ENCODE measurements at places on chromosomes 2 and 18. TPM values are rescaled to one million over a fixed set of nuclear protein-coding genes. Genes with fewer than 3 reads are reported as not detected.

DNA sequence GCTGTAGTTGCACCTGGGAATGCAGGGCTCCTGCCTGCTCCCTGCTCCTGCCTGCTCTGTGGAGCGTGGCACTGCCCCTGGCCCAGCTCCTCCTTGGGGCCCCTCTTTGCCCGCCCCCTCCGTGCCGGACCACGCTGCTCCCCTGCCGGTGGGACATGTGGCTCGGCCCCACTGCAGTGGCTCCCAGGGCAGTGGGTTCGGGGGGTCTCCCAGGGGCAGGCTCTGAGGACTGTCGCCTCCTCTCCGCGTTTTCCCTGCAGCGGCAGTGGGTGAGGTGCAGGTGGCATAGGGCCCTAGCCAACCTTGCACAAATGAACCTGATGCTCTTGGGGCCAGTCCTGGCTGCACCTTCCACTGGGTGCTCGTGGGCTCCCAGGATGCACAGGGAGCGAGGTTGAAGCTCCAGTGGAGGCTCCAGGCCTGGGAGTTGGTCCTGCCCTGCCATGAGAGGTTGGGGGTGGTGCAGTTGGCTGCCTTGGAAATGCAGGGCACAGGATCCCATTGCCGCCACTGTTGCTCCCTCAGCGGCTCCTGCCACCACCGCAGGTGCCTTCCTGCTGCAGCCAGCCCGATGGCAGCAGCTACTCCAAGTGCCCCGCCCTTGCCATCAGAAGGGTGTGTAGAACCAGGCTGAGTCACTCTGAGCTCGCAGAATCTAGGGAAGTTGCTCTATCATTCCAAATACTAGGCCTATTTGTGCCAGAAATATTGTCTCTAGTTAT, 313.1 kb upstream of the SYT4 start:
- DNase-seq = no peak

DNA sequence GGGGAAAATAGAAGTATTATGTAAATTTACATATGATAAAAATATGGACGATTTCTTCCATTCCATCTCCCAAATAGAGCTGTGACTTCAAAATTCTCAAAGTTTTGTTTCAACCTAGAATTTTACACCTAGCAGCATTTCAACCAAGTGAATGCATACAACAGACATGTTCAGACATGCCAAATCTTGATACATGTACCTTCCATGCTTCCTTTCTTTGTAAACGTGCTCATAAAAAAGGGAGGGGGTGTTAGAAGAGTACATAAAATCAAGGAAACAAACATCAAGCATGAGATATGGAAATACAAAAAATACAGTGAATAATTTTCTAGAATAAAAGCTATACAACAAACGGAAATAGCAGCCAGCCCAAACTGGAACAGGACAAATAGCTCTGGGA, 974.2 kb downstream of the ERBB4 start:
- no peak for DNase-seq

GRCh38 chr2:160290598-160290997, 90.5 kb upstream of the ITGB6 start:
- DNase-seq = no peak

GRCh38 chr2:127313406-127313805, 19.5 kb upstream of the ERCC3 start:
- DNase-seq = no peak

GRCh38 chr2:170680172-170680941, 34.8 kb upstream of the SP5 start:
- DNase-seq = no peak

DNA sequence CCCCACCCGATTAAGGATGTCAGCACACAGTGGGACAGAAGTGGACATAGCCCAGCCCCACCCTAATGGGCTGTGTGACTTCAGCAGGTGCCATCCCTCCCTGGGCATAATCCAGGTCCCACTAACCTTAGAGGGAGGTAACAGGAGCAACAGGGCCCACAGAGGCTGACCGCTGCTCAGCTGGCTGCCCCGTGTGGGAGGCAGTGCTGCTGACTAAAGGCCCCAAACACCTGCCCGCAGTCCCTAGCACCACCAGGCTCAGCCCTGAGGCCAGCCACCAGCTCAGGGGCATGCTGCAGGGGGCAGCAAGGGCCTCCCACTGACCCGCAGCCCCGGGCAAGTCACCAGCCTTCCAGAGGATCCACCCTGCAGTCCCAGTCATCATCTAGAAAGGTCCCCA, 14.6 kb downstream of the BIN1 start:
- no peak for DNase-seq

GRCh38 chr2:70806013-70806412, 14.4 kb downstream of the CLEC4F start:
- DNase-seq = no peak

DNA sequence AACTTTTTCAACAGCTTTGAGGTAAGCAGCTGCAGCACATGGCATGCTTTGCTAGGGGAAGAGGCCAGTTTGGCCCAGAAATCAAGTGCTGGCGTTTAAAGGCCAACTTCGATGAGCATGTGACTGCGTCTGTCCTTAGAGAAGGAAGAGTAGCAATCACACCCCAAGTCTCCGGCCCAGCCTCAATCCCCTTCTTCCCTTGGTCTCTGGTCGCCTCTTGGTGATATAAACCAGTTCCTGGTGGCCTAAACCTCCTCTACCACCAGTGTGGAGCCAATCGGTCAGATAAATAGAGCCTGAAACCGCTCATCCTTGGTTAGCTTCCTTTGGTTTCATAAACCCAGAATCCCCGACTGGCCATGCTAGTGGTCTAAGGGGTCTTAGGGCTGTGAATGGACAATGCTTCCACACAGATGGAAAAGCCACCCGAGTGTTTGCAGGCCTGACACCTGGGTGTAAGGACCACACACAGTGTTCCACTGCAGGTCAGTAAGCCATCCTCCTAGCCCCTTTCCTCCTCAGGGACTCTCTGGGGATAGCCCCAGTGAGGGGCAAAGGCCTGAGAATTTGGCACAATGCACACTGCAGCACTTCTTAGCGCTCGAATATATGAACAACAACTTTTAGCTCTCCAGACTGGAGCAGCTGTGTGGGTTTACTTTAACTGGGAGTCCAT, 23.0 kb upstream of the COX7A2L start:
- DNase-seq = no peak

DNA sequence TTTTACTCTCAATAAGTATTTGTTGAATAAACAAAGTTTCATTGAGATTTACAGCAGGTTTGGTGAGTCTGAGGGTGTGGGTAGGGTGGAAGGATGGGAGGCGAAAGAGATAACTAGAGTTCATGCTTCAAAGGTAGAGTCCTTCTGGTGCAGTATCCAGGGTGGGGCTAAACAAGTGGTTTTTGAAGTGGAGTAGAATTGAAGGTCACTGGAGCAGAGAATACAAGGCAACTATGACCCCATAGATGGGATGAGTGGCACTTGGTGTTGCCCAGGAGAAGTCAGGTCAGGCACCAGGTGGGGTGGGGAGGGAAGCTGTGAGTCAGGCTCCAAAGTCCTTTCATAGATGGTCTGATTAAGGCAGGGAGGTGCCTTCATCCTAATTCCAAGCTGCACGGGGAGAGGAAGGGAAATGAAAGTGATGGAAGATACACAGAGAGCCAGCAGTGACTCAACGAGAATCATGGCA, 6.6 kb upstream of the CAB39 start:
- no peak for DNase-seq

- peak; percentile 67 for DNase-seq
Observed at GRCh38 chr2:112869258-112869842, 32.8 kb upstream of the IL1B start.

- DNase-seq = no peak
Observed at GRCh38 chr2:195664528-195664927, 7.5 kb downstream of the SLC39A10 start.

DNA sequence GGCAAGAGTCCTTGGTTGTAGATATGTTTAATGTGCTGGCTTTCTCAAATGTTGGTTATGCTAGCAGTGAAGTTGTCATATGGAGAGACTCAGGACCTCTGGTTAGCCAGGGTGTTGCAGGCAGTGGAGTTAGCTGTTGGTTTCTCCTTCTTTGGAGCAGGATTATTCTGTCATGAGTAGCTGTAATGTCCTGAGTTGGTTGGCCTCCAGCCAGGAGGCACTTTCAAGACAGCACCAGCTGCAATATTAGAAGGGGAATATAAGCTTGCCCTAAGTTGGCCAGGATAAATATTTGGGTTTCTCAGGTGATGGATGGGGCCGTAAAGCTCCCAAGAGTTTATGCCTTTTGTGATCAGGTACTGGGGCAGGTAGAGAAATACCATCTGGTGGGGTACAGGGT, 65.5 kb downstream of the MSTN start:
- DNase-seq = no peak

- no peak for DNase-seq
Observed at GRCh38 chr2:219416938-219417337, 1.2 kb upstream of the DES start.

DNA sequence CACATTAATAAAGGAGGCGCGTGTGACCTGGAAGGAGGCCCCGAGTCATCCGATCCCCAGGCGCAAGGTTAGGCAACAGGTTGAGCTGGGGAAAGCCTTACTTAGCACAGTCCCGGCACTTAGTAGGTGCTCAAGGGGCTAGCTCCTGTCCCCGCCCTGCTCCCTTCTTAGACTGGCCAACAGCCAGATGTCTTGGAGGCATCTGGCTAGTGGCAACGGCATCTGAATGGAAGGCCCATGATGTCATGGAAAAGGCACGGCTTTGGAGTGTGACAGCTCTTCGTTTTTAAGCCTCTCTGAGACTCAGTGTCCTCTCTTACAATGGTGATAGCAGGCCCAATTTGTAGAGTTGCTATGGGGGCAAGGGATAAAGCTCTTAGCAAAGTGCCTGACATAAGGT, 258.3 kb downstream of the CYRIA start:
- no peak for DNase-seq

DNA sequence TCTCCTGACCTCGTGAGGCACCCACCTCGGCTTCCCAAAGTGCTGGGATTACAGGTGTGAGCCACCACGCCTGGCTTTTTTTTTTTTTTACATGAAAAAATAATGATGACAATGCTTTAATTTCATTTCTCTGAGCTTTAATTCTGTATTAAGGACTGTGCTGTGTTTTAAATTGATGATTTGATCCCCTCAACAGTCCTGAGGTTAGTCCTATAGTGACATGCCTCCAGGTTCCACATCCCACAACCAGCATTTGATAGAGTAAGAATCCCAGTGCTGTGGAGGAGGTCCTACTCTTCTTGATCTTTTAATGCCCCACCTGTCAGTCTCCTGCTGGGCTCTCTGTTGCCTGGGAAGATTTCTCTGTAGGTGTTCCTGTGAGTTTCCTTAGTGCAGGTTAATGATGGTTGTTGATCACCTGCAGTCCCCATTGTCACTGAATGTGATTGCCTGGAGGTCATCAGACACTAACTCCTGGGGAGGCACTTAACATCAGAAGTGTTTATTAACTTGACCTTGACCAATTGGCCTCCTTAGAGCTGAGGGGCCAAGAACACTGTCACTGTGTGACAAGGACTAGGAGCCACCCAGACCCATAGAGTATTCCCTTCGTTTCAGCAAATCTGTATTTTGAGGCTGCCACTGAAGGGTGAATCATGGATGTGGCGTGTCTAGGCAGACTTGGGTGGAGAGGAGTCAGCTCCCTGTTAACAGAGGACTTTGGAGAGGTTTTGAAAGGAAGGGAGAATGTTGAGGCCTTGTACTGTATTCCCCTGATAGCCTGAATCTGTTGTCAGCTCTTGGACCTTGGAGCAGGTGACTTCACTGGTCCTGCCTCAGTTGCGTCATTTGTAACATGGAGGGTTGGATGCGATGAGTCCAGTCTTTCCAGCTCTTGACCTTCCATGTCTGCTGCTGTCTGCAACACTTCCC, 11.5 kb downstream of the ASAP2 start:
- DNase-seq = no peak

GRCh38 chr2:8606226-8606625, 75.6 kb upstream of the ID2 start:
- DNase-seq = no peak

DNA sequence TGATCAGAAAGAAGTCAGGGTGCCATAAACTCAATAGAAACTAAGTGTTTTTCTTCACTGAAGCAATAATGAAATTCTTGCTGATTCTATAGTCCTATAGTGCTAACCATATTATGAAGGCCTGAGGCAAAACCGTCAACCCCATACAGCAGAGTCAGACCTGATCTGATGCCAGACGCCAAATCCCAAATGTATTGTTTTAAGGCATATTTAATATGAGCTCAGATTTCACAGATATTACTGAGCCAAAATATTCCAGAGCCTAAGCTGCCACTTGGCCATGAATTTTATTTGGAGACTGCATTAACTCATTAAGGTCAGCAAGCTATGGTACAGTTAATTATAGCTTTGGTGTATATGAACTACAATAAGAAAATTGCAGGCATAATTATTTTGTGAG, 53.4 kb downstream of the SCN1A start:
- DNase-seq = no peak

DNA sequence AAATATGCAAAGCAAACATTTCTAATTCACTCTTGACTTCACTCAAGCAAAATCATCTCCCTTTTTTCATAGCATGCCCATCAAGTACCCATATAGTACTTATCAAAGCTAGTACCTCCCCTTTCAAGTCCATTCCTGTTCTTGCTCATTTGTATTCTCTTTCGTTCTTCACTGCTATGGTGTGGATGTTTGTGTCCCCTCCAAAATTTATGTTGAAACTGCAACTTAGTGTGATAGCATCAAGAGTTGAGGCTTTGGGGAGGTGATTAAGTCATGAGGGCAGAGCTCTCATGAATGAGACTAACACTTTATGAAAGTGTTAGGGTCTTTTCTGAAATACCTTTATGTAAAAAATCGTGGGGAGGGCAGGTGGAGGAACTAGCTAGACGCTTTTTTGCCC, 52.9 kb downstream of the RNU4ATAC start:
- DNase-seq = no peak

The LRP2 gene
- not detected for total RNA-seq

The CXCR2 gene
- not detected for total RNA-seq

The HRH4 gene
- total RNA-seq = 0.39 TPM

The CABLES1 gene
- total RNA-seq = 5.4 TPM

The ACADL gene
- not detected for total RNA-seq

The RAB17 gene
- not detected for total RNA-seq

The VWA3B gene
- not detected for total RNA-seq

The RNF152 gene
- 0.39 TPM for total RNA-seq

Measured in CD4-positive, CD25-positive, alpha-beta regulatory T cell (primary cell).